ENCODE measurements at places on chromosomes 5 and 9. TPM values are rescaled to one million over a fixed set of nuclear protein-coding genes. Genes with fewer than 3 reads are reported as not detected.

GRCh38 chr9:131203431-131204218, 72.7 kb downstream of the FAM78A start:
- H3K27ac ChIP-seq, result no peak overlapping the region
- no peaks in the 10 kb centered on the region for H3K4me1 ChIP-seq
- peaks cover 80% of the 10 kb centered on the region for H3K36me3 ChIP-seq

The SRD5A1 gene
- total RNA-seq, result 7.1 TPM

DNA sequence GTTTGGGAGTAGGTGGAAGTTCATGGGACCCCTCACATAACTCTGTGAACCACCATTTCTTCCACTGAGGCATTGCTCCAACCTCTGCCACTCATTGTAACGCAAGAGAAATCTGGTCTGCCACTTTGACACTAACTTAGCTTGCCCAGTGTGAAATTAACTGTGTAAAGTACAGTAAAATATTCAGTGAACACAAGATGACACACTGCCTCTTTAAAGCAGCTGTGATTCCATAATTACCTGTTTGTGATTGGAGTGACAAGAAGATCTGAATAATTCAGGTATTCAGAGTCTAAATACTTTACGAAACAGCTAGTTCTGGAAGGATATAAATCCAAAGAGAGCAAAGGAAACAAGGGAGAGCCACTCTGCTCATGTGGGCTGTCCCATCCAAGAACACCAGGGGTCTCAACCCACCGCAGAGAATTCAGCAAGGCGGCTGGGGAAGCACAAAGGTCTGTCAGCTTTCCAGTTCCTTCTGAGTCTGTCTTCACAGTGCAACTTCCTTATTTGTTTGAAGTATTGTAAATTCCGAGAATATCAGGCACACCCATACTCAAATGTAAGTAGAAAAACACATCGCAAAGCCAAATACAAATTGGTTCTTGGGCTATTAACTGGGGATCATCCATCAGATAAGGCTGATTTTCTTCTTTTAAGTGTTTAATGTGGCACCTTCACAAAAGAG, 86.9 kb downstream of the GNAQ start:
- H3K27ac ChIP-seq, result no peak overlapping the region
- H3K36me3 ChIP-seq, result no peaks in the 10 kb centered on the region
- no peak overlapping the region for H3K4me3 ChIP-seq
- H3K27me3 ChIP-seq, result no peaks in the 10 kb centered on the region
- H3K4me1 ChIP-seq, result no peaks in the 10 kb centered on the region

The ORM1 gene
- 699 TPM for total RNA-seq

DNA sequence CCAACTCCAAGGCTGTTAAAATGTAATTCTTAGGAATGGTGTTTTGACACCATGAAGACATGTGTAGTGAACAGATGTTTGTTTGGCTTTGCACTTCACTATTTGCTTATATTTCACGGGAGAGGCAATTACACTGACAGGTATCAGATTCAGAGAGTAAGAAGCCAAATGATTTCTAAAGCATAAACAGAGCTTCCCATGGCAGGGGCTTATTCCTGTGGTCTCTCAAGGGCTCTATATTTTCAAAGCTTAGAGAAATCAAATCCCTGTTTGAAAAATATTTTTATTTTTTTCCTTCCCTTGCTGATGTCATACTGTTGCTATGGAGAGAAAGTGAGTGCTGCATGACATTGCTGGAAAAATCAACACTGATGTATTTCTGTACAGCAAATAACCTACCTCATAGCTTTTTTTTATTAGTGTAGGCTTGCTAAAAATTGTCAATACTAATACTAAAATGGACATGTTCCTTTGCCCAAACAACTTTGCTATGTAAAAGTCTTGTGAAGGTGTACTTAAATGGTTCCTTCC, 161.4 kb downstream of the GIN1 start:
- no peaks in the 10 kb centered on the region for H3K27me3 ChIP-seq
- DNase-seq, result no peak
- no peaks in the 10 kb centered on the region for H3K36me3 ChIP-seq

The PHF24 gene
- total RNA-seq, result not detected

DNA sequence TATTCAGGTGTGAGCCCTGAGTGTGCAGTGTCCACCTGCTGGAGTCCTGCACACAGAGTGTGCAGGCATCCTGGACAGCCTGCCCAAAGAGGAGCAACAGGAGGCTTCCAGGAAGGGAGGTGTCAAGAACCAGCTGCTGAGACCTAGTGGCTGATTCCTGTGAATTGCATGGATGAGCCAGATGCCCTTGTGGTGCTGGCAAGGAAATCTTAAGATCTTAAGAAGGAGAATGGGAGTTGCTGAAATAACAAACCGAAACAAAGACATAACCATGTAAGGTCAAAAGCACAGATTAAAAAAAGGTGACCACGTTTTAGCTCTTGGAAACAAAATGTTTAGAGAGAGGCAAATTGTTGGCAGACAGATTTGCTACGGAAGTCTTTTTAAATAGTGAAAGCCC, 29.3 kb upstream of the RPS23 start:
- H3K4me3 ChIP-seq, result no peak overlapping the region
- DNase-seq, result no peak
- H3K27me3 ChIP-seq, result no peaks in the 10 kb centered on the region

The ARSI gene
- total RNA-seq, result 17.6 TPM

The PALM2AKAP2 gene
- 1.8 TPM for total RNA-seq

- H3K27me3 ChIP-seq, result no peaks in the 10 kb centered on the region
- no peak overlapping the region for H3K4me3 ChIP-seq
- peaks cover 15% of the 10 kb centered on the region for H3K4me1 ChIP-seq
These were observed 40.0 kb downstream of the MTREX start for GRCh38 chr5:55347786-55348185.

Data from HepG2 (cell line).